ENCODE measurements at places on chromosomes 12 and 14. TPM values are rescaled to one million over a fixed set of nuclear protein-coding genes. Genes with fewer than 3 reads are reported as not detected.

TAS2R42 gene
- not detected for polyA plus RNA-seq

TMEM260 gene
- 36.6 TPM for polyA plus RNA-seq

DNA sequence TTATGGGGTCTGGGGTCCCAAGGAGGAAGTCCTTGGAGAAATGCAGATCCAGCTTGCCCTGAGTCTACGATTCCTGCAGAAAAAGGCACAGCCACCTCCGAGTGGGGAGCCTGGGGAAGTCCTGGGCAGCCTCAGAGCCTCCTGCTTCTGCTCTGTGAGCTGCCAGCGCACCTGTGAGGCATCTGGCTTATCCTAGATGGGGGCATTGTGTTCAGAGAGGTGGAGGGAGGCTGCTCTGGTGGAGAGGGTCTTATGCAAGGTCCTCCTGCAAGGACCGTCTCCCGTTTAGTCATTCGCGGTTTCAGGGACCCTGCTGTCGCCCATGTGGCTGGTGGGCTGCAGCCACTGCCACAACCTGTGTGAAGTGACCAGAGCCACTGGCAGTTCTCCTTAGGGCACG lies 53.0 kb upstream of the PRMT8 start:
- no peak for DNase-seq

DNA sequence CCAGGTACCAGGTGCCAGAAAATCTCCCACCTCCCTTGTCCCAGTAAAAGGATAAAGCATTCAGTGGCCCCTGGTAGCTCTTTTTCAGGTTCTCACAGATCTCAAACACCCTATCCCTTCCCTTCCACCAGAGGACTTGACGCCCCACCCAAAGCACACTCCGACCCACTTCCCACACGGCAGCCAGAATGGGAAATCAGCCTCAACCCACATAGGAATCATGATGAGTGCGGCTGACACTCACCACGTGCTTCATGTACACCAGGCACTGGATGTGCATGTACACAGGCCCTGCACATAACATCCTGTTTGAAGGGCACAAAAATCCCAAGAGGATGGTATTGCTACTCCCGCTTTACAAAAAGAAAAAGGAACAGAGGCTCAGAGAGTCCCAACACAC lies 71.9 kb downstream of the TBX3 start:
- no peak for DNase-seq

KRT71 gene
- 0.30 TPM for polyA plus RNA-seq

GRCh38 chr12:124298685-124299410 lies 4.0 kb downstream of the RFLNA start:
- DNase-seq, result no peak

GPR68 gene
- polyA plus RNA-seq, result 1.7 TPM

- DNase-seq, result no peak
Measured at GRCh38 chr12:111685322-111685810, 390 bp downstream of the BRAP start.

DNA sequence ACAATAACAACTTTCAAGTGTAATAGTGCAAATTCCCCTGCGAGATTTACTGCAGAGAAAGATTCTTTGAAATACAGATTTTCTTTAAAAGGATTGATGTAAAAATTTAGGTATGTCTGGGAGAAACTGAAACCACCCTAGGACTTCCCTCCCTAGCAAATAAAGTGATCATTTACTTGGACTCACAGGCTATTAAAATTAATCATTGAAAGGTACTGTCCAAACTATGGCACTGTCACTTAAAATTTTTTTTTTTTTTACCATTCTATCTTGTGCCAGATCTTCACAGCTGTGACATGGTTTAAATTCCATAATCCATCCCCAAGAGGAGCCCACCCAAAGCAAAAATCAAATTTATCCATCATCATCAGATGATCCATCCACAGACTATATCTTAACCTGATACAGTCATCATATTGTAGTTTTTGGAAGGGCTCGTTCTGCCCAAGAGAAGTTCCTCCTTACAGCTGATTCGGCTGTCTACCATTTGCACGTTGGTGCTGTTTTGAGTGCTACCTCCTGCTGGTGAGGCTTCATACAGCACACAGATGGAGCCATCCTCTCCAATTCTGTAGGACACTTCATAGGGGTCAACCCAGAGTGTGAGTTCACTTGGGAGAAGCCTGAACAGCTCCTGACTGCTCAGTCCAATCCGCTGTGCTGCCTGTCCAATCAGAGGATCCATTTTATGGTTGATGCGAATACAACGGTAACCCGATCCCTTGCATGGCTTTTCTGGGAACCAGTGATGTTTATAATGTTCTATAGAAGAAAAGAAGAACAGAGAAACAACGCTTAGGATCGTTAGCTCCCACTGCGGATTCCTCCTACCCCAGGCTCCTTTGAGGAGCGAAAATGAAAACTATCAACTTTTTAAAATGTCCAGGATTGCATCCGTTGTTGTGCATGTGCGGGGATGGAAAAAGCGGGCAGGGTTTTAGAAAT lies 1.7 kb downstream of the BTG1 start:
- DNase-seq, result peak; percentile 81

- no peak for DNase-seq
Measured at GRCh38 chr14:22047115-22047514, 373.5 kb upstream of the OR4E1 start.

IFT43 gene
- polyA plus RNA-seq, result 44.0 TPM
